IMR-90 (cell line): ENCODE measurements at places on chromosomes 6 and 20. TPM values are rescaled to one million over a fixed set of nuclear protein-coding genes. Genes with fewer than 3 reads are reported as not detected.

- no peaks in the 10 kb centered on the region for H3K4me1 ChIP-seq
- no peak overlapping the region for H3K27ac ChIP-seq
- no peak for DNase-seq
- no peaks in the 10 kb centered on the region for H3K27me3 ChIP-seq
These were observed 141.3 kb downstream of the FUT9 start for GRCh38 chr6:96157018-96157565.

DNA sequence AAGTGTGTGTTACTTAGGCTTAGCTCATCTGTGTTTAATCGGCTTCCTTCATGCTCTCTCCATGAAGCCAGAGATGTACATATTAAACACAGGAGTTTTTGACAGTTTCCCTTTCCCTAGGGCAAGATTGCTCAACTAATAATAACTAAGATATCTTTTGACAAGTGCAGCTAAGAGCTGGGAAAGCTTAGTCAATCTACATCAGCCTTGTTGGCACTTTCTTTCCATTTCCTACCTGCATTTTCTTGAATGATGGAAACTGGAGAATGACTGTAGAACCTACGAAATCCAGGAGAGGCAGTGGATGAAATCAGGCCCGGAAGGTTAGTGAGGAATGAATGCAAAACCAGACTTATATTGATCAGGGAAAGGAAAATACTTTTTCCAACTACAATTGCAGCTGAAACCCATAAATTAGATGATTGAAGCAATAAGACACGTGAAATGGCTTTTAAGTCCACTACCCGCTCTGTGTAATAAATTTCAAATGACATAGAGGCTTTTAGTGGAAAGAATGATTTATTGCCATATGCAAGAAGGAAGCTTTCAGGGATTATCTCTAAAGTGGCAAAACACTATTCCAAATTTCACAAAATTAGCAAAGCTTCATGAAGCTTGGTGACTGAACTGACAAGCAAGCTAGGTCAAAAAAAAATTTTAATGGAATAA lies 237.2 kb upstream of the ID4 start:
- H3K27me3 ChIP-seq: no peaks in the 10 kb centered on the region
- no peaks in the 10 kb centered on the region for H3K4me1 ChIP-seq
- H3K4me3 ChIP-seq: no peak overlapping the region
- no peaks in the 10 kb centered on the region for H3K36me3 ChIP-seq
- no peak for DNase-seq

GRCh38 chr6:143941852-143942627 lies 66.0 kb downstream of the PLAGL1 start:
- no peak overlapping the region for H3K4me3 ChIP-seq
- peaks cover 5% of the 10 kb centered on the region for H3K36me3 ChIP-seq
- no peak overlapping the region for H3K27ac ChIP-seq
- no peaks in the 10 kb centered on the region for H3K4me1 ChIP-seq
- peaks cover 2% of the 10 kb centered on the region for H3K27me3 ChIP-seq

DNA sequence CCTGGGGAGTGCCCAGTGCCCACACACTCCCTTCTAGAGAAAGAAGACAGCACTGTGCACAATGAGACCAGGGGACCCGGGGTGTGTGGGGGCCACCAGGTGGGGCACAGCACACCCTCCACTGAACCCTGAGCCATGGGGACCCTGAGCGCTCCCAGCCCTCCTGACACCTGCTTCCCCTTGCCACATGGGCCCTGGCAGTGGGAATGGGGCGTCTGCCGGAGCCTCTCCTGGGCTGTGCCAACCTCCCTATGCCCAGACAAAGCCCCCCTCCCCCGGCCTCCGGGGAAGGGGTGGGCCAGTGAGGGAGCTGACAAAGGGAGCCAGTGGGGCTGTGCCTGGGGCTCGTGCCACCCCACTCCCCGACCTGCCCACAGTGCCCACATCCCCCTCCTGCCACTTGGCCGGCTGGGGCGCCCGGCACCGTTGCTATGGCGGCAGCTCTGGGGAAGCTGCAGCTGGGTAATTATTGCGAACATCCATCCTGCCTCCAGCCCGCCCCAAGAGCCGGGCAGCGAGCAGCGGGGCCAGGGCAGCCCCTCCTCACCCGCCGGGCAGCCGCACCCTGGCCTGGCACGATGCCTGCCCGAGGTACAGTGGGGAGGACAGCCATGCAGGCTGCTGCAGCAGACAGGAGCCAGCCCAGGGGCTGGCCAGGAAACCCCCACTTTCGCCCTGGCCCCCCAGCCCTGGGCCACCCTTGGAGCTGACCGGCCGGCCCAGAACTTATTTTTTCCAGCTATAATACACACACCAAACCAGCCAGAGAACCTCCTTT lies 41.9 kb upstream of the NOL4L start:
- peaks cover 2% of the 10 kb centered on the region; the same call in 1 of the 2 replicates for H3K4me1 ChIP-seq
- H3K36me3 ChIP-seq: no peaks in the 10 kb centered on the region
- H3K4me3 ChIP-seq: no peak overlapping the region
- DNase-seq: no peak

DNA sequence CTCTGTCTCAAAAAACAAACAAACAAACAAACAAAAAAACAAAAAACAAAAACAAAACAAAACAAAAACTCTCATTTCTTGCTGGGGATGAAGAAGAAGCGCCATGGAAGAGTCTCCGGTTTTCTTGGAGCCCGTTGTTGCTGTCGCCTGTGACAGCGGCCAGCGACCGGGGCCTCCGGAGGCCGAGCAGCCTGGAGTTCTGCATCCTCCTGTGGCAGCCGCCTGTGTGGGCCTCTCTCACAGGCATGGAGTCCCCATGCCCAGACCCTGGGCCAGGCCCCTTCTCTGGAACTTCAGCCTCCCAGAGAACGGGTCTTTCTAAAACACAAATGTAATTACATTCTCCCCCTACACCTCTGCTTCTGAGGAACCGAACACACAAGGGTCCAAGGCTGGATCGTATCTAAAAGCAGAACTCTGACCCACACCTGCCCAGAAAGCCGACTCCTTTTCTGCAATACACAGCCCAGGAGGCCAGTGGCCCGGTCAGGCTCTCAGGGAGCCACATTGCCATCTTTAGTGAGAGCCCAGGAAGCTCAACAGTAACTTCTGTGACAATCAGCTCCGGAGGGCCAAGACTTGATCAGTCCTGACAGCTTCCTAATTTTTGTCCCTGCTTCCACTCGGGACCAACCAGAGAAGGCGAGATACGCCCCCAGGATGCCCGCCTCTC lies 18.5 kb downstream of the DACT2 start:
- no peak overlapping the region for H3K4me3 ChIP-seq
- H3K36me3 ChIP-seq: no peaks in the 10 kb centered on the region
- H3K27ac ChIP-seq: no peak overlapping the region

DNA sequence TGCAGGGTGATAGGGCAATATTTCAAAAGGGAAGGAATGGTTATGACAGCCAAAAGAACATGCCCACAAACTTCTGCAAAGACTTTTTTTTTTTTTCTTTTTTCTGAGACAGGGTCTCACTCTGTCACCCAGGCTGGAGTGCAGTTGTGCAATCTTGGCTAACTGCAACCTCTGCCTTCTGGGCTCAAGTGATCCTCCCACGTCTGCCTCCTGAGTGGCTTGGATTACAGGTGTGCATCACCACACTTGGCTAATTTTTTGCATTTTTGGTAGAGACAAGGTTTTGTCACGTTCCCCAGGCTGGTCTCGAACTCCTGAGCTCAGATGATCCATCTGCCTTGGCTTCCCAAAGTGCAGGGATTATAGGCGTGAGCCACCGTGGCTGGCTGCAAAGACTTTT lies 117.6 kb upstream of the ADGRF1 start:
- no peaks in the 10 kb centered on the region for H3K27me3 ChIP-seq
- no peak for DNase-seq
- no peak overlapping the region for H3K27ac ChIP-seq
- H3K4me3 ChIP-seq: no peak overlapping the region

- DNase-seq: peak; percentile 52
- peaks cover 2% of the 10 kb centered on the region; the same call in 1 of the 2 replicates for H3K4me1 ChIP-seq
- H3K27me3 ChIP-seq: no peaks in the 10 kb centered on the region
- H3K4me3 ChIP-seq: no peak overlapping the region
- H3K27ac ChIP-seq: no peak overlapping the region
These were observed 129.1 kb downstream of the SASH1 start for GRCh38 chr6:148471624-148472159.

GRCh38 chr20:38126932-38127621 lies 38.0 kb downstream of the TGM2 start:
- no peak overlapping the region for H3K4me3 ChIP-seq
- peaks cover 28% of the 10 kb centered on the region for H3K4me1 ChIP-seq
- H3K27me3 ChIP-seq: no peaks in the 10 kb centered on the region
- peaks cover 24% of the 10 kb centered on the region for H3K36me3 ChIP-seq
- peak overlapping the region; percentile 51 for H3K27ac ChIP-seq

GRCh38 chr6:15363523-15364400 lies 117.9 kb downstream of the JARID2 start:
- no peaks in the 10 kb centered on the region for H3K36me3 ChIP-seq
- no peak overlapping the region for H3K4me3 ChIP-seq
- H3K27me3 ChIP-seq: no peaks in the 10 kb centered on the region
- no peak for DNase-seq
- peaks cover 23% of the 10 kb centered on the region for H3K4me1 ChIP-seq

SH3BGRL2 gene
- 5.6 and 9.7 TPM in 2 replicates for total RNA-seq

SSTR4 gene
- not detected in 2 replicates for total RNA-seq

DEFB123 gene
- total RNA-seq: not detected in 2 replicates

LTA gene
- total RNA-seq: not detected in 2 replicates
